ENCODE measurements at places on chromosomes 7 and 10.

DNA sequence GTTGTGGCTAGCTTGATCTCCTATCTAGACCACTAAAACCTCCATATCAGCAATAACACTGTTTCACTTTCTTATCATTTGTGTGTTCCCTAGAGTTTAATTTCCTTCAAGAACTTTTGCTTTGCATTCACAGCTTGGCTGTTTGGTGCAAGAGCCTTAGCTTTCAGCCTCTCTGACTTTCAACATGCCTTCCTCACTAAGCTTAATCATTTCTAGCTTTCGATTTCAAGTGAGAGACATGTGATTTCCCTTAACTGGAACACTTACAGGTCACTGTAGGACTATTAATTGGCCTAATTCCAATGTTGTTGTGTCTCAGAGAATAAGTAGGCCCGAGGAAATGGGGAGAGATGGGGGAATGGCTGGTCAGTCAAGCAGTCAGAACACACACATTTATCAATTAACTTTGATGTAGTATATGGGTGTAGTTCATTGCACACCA lies 10.6 kb upstream of the BPGM start:
- DNase-seq, result no peak

GRCh38 chr7:64630496-64630895 lies 35.4 kb upstream of the ZNF107 start:
- DNase-seq, result peak; percentile 15

DNA sequence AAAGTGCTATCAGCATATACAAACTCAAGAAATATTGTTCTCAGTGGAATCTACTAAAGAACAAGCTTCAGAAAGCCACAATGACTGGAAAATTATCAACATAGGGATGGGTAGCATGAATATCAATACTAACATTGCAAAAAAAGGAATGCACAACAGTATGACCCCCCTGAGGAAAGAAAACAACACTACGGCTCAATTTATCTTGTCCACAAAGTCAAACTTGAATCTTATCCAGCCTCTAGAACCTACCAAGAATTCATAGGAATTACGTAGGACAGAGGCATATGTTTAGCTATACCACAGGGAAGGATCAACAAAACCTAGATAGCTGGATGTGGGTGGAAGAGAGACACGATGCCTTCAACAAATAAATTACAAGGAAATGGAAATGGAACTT lies 54.6 kb downstream of the AGMO start:
- DNase-seq, result no peak

DNA sequence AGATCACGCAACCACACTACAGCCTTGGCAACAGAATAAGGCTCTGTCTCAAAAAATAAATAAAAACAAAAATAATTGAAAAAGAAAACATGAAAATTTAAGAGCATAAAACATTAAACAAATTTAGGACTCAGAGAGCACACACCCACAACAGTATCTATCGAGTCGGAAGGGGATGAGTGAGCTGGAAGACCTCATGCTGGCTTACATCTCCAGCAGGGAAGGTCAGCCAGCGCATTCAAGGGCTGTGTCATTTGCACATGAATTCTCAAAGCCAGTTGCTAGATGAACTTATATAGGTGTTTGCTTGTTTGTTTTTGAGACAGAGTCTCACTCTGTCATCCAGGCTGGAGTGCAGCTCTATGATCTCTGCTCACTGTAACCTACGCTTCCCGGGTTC lies 50.3 kb downstream of the SRRM3 start:
- DNase-seq, result no peak

- no peak for DNase-seq
Measured at GRCh38 chr7:90242369-90243168, 2.4 kb upstream of the CFAP69 start.

DNA sequence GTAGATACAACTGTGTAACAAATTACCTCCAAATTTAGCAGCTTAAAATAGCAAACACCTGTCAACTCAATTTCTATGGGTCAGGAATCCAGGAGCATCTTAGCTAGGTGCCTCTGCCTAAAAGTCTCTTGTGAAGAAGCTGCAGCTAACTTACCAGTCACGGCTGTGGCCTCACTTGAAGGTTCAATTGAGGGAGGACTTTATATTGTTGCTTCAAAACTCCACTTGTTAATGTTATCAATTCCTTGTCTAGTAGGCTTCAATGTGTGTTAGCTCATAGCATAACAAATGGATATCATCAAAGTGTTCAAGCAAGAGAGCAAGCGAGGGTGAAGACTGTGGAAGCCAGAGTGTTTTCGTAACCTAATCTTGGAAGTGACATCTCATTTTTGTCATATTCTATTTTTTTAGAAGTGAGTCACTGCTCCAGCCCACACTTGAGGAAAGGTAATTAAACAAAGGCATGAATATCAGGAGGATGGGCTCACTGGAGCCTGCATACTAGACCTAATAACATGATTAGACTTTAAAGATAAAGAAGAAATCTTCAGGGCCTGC lies 172.9 kb downstream of the SPAG6 start:
- no peak for DNase-seq

DNA sequence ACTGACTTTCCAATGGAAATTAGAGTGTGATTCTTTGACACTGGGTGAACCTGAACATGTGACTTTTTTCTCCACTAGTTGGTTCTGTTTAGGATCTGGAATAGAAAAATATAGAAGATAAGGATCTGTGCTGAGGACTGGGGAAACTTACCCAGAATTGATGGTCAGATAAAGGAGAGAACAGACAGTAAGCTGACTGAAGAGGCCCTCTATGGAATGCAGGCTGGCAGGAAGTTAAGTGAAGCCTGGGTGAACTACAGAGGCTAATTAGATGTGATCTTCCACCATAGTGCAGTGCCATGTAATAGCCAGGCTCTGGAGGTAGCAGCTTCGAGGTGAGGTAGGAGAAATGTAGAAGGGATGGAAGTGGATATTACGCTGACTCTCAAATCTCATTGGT lies 455.3 kb downstream of the PLXDC2 start:
- no peak for DNase-seq

GRCh38 chr7:132398253-132398925 lies 177.9 kb downstream of the PLXNA4 start:
- DNase-seq, result no peak

DNA sequence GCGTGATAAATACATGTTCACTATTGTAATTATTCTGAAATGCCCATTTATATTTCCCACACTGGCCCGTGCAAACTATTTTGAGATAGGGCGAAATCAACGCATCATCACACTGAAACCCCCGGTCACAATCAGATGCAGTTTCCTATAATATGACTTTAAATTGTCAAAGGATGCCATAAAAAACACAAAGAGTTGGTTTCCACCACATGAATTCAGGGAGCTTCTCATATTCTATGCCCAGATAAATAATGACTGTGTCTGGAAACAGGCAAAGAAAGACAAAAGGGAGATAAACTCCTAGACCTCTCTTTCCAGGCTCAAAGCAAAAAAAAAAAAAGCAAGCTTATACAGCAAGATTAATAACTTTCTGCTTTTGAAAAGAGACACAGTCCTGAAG lies 375.8 kb upstream of the AKR1E2 start:
- DNase-seq, result no peak

GRCh38 chr7:47669178-47669891 lies 87.4 kb upstream of the TNS3 start:
- DNase-seq, result peak; percentile 96

- DNase-seq, result no peak
Measured at GRCh38 chr10:8738987-8739386, 684.5 kb downstream of the GATA3 start.

DNA sequence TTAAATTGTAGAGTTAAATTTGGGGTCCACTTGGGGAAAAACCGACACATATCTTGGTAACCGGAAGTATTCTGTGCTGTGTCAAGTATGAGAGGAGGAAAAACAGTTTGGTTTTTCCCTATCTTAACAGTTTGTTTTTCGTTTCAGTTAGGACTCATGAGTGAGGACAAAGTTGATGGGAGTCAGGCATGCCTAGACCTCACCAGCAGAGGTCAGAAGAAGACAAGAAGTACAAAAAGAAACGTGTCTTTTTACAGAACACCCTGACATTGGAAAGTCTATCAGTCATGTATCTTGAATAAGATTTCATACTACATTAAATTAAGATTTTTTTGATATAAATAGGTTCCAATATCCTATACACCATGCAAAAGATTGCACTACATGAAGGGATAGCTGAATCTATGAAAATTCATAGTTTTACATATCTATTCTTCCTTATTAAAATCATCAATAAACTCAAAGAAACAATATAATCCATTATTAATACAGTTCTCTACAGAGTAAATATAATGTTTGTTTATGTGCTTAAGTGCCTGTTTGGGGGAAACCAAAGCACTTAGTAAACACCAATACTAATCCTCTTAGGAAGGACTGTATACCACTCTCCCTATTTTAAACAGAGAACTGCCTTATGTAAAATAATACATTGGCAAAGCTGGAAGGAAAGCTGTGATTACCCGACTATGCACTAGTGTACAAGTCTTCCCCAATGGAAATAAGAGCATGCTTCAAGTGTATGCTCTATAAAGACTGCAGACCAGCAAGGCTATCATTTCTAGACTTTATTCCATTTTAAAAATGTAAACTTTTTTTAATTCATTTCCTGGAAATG lies 95.6 kb downstream of the USP6NL start:
- peak; percentile 70 for DNase-seq

- DNase-seq, result no peak
Measured at GRCh38 chr10:6297951-6298381, 95.2 kb downstream of the PFKFB3 start.
